ENCODE measurements at places on chromosomes 3 and 15.

DNA sequence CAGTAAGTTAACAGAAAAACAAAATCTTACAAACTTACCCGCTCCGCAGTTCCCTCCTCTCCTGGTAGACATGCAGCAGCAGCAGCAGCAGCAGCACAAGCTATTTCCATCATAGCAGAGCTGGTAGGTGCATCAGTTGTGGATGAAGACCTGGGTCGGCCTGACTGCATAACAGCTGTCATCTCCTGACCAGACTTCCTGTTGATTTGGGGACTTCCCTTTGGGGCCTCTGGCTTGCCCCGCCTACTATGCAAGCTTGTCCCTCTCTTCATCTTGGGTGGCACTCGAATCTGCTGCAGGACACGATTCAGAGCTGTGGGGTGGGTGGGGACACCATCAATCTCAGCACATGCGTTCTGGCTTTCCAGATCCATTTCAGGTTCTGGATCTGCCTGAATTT is 65.7 kb downstream of the TMCC1 start:
- peak; percentile 35 for DNase-seq

GRCh38 chr15:45637552-45638033 is 2.8 kb downstream of the SQOR start:
- peak; percentile 91 for DNase-seq

- DNase-seq: no peak
These were observed 129.3 kb downstream of the RBMS3 start for GRCh38 chr3:29410220-29410619.

- no peak for DNase-seq
These were observed 120.5 kb downstream of the DUT start for GRCh38 chr15:48451736-48452135.

- DNase-seq: no peak
These were observed 573.0 kb downstream of the TUSC7 start for GRCh38 chr3:117282566-117282965.

GRCh38 chr3:133733226-133733625 is 13.0 kb upstream of the TF start:
- no peak for DNase-seq

DNA sequence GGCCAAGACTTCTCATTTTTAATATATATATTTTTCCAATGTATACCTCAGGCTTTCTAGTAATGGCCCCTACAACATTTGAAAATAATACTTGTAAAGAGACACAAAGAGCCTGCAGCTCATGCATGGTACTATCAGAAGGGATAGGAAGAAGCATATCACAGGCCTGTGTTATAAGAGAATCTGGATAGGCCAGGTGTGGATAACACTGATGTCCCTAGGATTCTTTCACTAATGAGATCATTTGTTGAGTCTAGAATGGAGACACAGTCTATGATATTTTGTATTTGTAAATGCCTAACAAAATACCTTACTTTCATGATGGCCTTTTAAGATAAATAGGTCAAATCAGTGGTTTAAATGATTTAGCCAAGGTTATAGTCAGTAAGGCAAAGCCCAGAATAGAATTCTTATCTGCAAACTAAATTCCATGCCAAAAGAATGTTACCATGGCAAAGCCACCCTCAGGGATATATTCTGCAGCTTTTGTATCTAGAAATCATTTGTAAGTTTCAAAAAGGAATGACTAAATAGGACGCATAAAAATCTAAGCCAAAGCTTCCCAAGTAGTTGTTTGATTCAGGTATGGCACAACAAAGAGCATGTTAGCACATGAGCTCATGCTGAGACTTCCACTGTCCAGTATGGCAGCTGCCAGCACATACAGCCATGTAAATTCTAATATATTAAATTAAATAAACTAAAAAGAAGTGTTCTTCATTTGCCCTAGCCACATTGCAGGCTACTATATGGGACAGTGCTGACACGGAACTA is 10.0 kb downstream of the DCP1A start:
- no peak for DNase-seq

- peak; percentile 87 for DNase-seq
These were observed 64.7 kb upstream of the ZBTB38 start for GRCh38 chr3:141303481-141304223.

- peak; percentile 57 for DNase-seq
These were observed 8.3 kb upstream of the EPHA3 start for GRCh38 chr3:89098964-89099585.

GRCh38 chr15:38847666-38848065 is 283.1 kb upstream of the RASGRP1 start:
- DNase-seq: no peak

GRCh38 chr15:89371228-89372044 is 36.8 kb upstream of the POLG start:
- DNase-seq: no peak

DNA sequence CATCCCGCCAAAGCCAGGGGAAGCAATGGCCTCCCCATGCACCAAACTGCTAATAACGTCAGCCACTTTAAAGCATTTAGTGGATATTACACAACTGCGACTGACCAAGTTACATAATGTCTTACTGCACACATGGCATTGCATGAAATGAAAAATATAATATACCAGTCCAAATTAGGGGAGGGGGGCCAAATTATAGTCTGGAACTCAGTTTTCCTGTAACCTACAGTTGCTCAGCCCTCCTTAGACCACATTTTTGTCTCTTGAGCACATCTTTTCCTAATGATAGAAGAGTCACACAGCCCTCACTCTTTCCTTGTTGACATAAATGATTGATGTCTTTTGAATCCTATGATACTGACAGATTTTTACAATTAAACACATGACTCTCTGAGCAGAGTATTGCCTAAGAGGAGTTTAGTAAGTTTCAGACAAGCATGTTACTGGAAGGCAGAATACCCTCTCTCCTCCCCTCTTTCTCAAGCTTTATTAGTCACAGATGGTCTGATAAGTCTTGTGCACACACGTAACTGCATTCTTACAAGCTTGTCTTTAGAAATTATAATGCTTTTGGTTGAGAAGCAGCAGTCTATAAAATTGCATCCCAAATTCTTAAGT is 1.1 kb upstream of the PLD1 start:
- peak; percentile 90 for DNase-seq

DNA sequence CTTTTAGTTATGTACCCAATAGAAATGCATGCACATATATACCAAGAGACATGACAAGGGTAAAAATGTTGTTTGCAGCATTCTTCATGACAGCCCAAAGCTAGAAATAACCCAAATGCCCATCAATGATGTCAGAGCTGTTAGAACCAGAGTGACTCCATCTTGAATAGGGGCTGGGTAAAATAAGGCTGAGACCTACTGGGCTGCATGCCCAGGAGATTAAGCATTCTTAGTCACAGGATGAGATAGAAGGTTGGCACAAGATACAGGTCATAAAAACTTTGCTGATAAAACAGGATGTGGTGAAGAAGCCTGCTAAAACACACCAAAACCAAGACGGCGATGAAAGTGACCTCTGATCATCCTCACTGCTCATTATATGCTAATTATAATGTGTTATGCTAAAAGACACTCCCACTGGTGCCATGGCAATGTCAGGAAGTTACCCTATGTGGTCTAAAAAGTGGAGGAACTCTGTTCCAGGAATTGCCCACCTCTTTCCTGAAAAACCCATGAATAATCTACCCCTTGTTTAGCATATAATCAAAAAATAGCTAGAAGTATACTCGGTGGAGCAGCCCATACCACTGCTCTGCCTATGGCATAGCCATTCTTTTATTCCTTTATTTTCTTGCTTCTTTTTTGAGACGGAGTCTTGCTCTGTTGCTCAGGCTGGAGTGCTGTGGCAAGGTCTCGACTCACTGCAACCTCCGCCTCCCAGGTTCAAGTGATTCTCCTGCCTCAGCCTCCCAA is 32.9 kb downstream of the ZBTB11 start:
- DNase-seq: no peak

GRCh38 chr3:99236576-99236975 is 335.1 kb upstream of the DCBLD2 start:
- no peak for DNase-seq

DNA sequence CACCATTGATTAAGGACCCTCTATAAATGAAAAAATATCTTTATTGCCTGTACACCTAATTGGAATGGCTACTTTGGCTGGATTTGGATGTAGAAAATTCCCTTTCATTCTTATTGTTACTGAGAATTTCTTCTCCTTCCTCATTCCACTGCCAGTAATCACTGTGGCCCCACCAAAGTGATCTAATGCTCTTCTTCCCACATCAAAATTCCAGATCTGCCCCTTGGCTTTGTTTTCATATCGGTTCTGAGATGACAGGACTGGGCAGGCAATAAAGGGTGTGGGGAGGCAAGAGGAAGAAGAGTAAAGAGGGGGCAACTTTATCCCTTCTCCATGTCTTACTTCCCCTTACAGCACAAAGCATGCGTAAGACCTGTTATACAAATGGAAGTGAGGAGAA is 2.1 kb downstream of the ANKUB1 start:
- DNase-seq: no peak

- peak; percentile 95 for DNase-seq
These were observed at the start of gene P2RY1 for GRCh38 chr3:152834776-152835600. P2RY1 (plus strand) TSS chr3:152835131; CDS start chr3:152835783, 652 bp downstream.

- no peak for DNase-seq
These were observed 345.0 kb downstream of the GRM7 start for GRCh38 chr3:7205962-7206361.

DNA sequence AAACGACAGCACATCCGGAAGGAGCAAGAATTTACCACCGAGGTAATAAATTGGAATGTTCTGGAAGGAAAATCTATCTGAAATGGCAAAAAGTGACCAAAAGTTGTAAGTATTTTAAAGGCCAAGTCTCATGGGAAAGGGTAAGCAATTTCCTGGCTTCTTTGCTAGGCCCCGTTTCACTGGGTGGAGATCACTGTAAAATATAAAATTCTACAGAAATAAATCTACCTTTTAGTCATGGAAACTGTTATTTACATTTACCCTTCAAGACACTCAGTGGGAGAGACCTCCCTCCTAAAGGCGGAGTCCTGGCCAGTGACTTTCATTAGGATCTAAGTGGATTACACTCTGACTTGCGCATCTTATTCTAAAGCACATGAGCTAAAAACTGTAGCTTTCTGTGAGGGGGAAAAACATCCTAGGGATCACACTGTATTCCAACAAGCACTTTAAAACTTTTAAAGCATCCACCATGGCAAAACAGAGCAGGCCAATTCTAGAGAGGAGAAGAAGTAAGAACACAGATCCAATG is 28.8 kb downstream of the LYZL4 start:
- no peak for DNase-seq

Data from AML-193 (cell line).